EL (cell line): ENCODE measurements at places on chromosomes 5 and 9.
A peak's percentile ranks its signal among the peaks of the same experiment; 100 is the strongest.

GRCh38 chr5:174381241-174381640 lies 335.7 kb downstream of the NSG2 start:
- DNase-seq: no peak

GRCh38 chr5:1097381-1097987 lies 14.4 kb downstream of the SLC12A7 start:
- DNase-seq: no peak

DNA sequence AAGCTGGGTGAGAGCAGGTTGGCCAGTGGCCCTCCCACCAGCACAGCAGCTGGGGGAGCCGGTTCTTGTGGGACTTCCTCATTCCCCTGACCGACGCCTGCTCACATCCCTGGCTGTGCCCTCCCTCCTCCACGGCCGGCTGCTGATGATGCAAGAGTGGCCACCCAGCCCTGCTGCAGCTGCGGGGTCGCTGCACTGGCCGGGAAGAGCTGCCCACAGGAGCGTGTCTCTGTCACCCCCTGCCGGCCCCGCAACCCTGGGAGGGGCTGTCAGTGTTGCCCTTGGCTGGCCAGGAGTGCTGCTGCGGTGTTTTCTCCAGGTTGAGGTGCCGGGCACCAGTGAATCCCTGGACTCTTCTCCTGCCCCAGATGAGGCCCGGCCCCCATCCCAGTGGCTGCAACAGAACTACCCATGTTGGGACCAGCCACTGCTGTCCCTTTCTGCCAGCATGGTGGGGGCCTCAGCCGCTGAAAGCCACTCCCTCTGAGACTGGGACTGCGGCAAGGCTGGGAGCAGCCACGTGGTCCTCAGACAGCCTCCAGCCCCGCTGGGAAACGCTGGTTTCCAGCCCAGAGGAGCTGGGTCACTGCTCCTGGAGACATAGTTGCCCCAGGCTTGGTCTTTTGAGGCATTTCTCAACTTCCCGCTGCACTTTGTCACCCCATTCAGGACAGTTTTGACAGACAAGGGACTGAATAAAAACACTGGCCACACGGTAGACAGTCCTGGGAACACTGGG lies 739 bp downstream of the CARD9 start:
- peak; percentile 87 for DNase-seq

DNA sequence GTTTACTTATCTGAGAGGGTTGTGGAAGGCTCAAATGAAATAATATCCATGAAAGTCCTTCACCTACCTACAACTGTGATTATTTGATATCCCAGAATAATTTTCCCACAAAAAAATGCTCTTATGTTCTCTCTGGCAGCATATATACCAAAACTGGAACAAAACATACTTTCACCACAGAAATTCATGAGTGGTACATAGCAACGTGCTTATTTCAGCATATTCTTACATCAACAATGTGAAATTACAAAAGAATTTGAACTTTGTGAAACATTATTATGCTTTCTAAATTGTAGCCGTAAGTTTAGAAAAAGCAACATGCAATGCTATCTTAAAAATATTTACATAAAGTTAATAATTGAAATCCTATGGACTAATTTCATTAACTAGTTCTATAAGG lies 137.1 kb downstream of the GABRB2 start:
- no peak for DNase-seq

DNA sequence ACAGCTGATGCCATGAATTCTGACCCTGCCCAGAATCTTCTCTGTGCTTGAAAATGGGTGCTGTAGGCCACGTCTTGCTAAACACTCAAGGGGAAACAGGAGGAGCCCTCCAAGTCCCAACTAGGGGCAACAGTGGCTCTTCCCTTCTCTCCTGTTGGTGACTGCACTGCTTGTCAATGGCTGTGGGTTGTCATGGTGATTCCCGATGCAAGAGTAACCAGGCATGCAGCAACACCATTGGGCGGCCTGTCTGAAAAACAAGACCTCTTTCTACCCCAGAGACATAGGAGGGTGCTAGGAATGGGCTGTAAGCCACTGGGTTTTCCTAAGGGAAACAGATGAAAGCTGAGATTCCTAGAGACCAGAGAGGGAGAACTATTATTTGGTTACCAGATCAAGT lies 201.7 kb upstream of the PANK3 start:
- DNase-seq: no peak

DNA sequence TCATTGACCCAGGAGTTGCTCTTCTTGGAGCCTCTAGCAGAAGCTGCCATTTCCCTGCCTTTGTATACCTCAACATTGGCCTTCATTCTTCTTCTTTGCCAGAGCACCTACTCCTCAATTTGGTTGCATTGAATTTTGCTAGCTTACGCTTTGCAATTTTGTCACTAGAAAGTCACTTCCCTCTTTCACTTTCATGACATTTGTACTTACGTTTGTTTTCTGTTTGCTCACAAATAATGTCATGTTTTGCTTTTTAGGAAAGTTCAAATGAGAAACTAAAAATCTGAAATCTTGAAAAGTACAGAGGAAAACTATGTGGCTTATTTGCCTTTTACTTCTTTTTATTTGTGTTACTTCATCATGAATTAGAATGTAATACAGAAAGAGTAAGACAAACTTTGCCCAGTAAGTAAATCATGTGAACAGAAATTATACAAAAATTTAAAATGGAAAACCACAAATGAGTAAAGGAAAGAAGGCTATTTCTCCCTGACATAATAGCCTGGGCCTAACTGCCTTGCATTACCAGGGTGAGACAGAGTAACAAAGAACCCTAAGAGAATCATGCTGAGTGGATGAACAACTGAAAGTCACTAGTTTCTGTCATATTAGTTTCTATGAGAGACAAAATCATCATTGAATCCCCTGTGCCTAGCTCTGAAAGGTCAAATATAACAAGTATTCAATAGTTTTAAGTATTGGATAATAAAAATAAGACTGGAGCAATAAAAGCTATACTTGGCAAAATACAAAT lies 7.4 kb upstream of the IFNA1 start:
- no peak for DNase-seq

GRCh38 chr9:6902423-6902822 lies 144.7 kb downstream of the KDM4C start:
- DNase-seq: peak; percentile 39

GRCh38 chr5:89972901-89973300 lies 436.7 kb downstream of the CETN3 start:
- no peak for DNase-seq

DNA sequence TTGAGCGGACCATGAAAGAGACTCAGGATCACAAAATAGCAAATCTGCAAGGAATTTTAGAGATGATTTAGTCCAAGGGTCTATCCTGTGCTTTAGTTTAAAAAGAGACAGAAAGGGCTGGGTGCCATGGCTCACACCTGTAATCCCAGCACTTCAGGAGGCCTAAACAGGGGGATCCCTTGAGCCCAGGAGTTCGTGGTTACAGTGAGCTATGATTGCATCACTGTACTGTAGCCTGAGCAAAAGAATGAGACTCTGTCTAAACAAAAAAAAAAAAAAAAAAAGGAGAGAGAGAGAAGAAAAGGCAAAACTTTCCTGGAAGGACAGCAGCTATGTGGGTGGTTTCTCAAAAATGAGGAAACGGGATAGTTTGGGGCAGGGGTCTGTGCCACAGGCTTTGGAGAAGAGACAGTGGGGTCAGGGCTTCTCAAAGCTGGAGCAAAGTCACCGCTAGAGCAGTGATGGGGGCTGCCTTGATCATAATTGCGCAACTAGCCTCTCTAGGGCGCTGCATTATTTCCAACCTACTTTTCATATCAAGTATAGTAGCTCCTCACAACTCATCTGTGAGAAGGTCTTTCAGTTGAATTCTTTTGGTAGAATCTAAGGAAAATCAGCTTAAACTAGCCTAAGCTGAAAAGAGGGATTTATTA lies 8.5 kb upstream of the ANKH start:
- DNase-seq: no peak

DNA sequence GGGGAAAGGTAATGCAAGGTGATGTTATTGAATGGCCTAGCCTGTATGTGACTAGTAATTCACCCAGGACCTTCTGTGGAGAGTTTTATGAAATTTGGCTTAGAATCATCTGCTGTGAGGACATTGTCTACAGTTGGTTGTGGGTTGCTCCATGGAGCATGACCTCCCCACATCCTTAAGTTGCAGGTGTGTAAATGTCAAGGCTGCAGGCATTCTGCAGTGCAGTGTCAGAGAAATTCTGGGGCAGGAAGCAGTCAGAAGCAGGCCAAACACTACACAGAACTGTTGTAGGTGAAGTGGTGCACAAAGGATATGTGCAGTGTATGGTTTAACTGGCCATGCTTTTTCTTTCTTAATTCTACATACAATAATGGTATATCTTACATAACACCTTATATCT lies 588.3 kb downstream of the EBF1 start:
- DNase-seq: no peak

DNA sequence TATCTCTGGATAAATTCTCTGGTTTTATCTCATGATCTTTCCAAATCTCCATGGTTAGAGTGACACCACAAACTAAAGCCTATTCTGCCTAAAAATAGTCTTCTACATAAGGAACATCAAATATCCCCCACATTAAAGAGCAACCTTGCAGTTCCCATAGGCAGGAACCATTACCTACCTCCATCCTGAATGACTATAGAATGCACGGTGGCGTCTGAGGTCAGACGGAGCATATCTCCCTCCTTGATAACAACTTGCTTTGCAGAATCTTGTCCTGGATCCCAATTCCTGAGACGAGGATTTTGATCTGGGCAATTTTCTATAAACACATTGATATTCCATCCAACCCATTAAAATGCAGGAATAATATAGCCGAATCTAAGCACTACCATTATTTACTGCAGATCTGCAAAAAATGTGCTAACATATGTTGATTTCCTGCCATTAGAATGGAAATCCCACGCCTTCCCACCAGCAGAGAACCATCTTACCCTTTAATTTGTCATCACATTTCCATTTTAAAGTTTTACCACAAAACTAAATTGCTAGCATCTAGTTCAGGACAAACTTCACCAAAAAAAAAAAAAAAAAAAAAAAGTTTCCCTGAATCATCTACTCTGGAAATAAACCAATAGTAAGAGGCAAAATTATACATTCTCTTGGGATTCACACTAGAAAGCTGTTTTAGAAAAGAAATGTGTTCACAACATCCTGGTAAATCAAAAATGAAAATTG lies 22.1 kb downstream of the CEMIP2 start:
- DNase-seq: no peak

DNA sequence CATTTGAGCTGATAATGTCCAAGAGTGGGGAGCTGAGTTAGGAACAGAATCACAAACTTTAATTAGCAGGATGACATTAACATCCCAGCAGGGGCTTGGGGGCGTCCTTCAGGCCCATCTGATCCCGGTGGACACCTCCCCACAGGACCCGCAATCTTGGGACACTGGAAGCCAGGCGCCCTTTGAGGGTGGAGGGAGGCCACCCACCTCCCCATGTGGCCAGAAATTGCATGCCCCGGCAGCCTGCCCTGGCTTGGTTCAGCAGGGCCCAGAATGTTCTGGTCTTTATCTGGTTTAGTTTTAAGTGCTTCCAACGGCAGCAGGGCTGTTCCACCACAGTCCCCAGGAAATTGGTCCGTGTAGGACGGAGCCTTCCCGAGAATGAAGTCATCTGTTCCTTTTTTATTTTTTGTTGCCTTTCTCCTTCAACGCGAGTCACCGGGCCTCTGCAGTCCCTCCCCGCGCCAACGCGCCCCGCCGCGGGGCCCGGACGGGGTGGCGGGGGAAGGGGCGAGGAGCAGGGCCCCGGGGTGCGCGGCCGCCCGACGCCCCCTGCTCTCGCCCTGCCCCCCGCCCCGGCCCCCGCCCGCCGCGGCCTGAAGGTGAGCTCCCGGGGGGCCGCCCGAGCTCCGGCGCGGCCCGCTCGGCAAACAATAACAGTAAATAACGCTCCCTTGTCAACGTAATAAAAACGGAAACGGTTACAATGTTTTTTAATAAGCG lies 207.9 kb downstream of the C9orf50 start:
- peak; percentile 77 for DNase-seq

DNA sequence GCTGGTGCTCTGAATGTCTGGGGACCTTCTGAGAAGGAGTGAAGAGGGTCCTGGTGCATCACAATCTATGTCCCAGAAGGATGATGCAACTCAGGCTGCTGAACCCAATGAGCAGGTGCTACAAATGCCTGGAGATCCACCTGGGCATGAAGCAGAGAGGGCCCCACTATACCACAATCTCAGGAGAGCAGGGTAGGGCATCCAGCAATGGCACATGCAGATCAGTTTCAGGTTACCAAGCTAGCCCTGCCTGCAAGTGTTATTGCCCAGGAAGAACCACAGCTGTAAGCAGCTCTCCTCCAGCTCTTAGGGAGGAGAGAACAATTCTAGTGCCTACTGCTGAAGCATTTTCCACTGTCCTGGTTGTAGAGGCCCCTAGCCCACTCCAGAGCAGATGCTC lies 389.2 kb upstream of the TNC start:
- no peak for DNase-seq

GRCh38 chr9:103867886-103868285 lies 226.2 kb upstream of the SMC2 start:
- peak; percentile 1 for DNase-seq

- DNase-seq: no peak
Observed at GRCh38 chr9:19683715-19684114, 105.1 kb downstream of the SLC24A2 start.

DNA sequence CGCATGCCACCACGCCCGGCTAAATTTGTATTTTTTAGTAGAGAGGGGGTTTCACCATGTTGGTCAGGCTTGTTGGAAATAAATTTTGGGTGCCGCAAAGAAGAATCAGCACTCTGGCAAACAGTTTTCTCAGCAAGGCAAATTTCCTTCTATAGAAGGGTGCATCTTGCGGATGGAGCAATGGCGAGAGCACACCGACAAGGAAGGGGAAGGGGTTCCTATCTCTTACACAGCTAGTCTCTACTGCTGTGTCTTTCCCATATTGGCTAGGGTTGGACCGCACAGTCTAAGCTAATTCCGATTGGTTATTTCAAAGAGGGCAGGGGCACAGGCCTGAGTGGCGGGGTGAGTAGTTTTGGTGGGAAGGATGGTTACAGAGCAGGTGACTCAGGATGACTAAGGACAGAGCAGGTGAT lies 707 bp downstream of the GTF3C5 start:
- DNase-seq: peak; percentile 19

- no peak for DNase-seq
Observed at GRCh38 chr5:151522226-151522625, 68.9 kb downstream of the FAT2 start.

DNA sequence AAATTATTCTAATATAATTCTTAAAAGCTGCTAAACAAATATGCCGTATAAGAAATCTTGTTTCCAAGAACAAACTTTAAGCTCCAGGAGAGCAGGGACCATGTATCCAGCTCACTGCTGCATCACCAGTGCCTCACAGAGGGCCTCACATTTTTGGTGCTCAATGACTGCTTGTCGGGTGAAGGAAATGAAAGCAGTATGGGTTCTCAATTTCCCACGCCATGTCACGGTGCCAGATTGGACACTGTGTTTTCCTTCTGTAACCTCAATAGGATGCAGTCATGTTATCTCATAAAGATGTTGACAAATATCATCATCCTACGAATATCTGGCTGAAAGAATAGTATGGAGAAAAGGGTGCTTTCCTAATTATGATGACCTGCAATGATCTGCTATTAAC lies 64.7 kb downstream of the POU5F2 start:
- no peak for DNase-seq

- peak; percentile 58 for DNase-seq
Observed at GRCh38 chr9:811106-811531, 30.4 kb upstream of the DMRT1 start.
